Esophagus muscularis mucosa (tissue), 4 donors: ENCODE measurements at places on chromosomes 2 and 18. TPM values are rescaled to one million over a fixed set of nuclear protein-coding genes. Genes with fewer than 3 reads are reported as not detected.

Gene CCDC102B
- total RNA-seq = 3.0 TPM

Gene ASIC4
- total RNA-seq = not detected

- H3K4me3 ChIP-seq = no peak overlapping the region
- H3K4me1 ChIP-seq = peaks cover 19% of the 10 kb centered on the region
- DNase-seq = no peak
- H3K36me3 ChIP-seq = peaks cover 18% of the 10 kb centered on the region
Observed at GRCh38 chr18:8825729-8826375, 120.5 kb downstream of the MTCL1 start.

DNA sequence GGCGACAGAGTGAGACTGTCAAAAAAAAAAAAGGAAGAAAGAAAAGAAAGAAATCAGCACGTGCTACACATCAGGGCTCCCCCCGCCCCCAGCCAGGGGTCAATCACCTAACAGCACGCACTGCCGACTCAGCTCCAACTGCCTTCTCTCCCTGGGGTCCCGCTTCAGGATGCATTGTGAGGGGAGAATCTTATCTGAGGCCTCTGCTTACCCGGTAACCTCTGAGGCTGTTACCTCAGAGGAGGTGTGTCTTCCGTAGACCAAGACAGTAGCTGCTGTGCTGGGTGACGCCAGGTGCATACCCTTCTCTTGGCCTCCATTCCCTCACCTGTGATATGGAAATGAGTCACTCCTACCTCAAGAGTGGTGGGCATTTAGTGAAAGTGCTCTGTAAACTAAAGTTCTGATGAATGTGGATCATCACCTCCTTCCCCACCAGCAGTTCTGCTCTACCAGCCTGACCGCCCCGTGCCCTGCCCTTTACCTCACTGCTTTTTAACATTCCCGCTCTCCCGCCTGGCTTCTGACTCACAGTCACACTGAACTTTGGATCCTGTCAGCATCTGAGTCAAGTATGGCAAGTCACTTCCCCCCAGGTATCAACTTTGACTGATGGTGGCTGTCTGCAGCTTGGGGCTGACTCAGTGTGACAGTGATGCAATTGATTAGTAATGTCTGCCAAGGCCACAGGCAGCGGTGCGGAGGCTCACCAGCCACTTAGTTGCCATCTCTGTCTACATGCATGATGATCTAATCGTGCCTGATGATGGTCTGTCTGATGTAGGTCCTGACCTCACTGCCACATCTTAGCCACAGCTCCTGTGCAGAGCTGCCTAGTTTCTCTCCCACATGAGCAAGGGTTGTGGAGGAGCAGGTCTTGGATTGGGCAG, 20.1 kb downstream of the ARID5A start:
- H3K27ac ChIP-seq = no peak overlapping the region
- no peaks in the 10 kb centered on the region for H3K27me3 ChIP-seq
- no peak for DNase-seq
- peaks cover 17% of the 10 kb centered on the region for H3K4me1 ChIP-seq
- no peaks in the 10 kb centered on the region for H3K36me3 ChIP-seq

DNA sequence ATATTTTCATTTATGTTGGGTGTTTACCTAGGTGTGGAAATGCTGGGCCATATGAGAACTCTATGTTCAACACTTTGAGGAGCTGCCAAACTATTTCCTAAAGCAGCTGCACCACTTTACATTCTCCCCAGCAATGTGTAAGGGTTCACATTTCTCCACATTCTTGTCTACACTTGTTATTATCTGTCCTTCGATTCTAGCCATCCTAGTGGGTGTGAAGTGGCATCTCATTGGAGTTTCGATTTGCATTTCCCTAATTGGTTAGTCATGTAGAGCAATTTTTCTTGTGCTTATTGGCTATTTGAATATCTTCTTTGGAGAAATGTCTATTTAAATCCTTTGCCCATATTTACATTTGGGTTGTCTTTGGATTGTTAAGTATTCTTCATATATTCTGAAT, 21.9 kb downstream of the RNF144A start:
- peaks cover 11% of the 10 kb centered on the region for H3K36me3 ChIP-seq
- H3K4me1 ChIP-seq = no peaks in the 10 kb centered on the region
- H3K4me3 ChIP-seq = no peak overlapping the region
- no peak overlapping the region for H3K27ac ChIP-seq
- H3K27me3 ChIP-seq = no peaks in the 10 kb centered on the region
- no peak for DNase-seq
